ENCODE measurements at places on chromosomes 3 and 15.

DNA sequence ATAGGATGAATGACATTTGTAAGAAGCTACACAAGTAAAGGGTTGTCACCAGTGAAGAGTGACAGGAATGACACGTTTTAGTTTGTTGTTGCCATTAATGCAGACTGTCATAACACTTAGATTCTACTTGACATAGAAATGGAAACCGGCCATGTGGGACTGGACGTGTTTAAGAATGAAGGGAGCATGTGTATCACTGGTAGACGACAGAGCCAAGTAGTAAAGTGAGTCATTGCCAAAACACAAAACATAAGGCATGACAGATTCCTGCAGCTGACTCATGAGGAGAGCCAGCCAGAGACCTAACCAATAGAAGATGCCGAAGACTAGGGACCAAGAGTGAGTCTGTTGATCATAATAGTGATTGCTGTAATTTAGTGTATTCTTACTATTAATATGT is 106.2 kb upstream of the PLAAT1 start:
- H3K27ac ChIP-seq: no peak overlapping the region
- H3K4me3 ChIP-seq: no peak overlapping the region
- no peaks in the 10 kb centered on the region for H3K4me1 ChIP-seq
- DNase-seq: no peak

- H3K4me1 ChIP-seq: peaks cover 23% of the 10 kb centered on the region
- H3K27me3 ChIP-seq: no peaks in the 10 kb centered on the region
- peaks cover 29% of the 10 kb centered on the region for H3K36me3 ChIP-seq
- H3K4me3 ChIP-seq: no peak overlapping the region
- no peak for DNase-seq
Measured at GRCh38 chr15:92161039-92161670, 232.5 kb upstream of the ST8SIA2 start.

- H3K27me3 ChIP-seq: no peaks in the 10 kb centered on the region
- peak overlapping the region; percentile 86 for H3K27ac ChIP-seq
- H3K4me1 ChIP-seq: peaks cover 47% of the 10 kb centered on the region
- H3K36me3 ChIP-seq: peaks cover 8% of the 10 kb centered on the region
- DNase-seq: peak; percentile 80
Measured at GRCh38 chr3:50320853-50321335, 1.7 kb downstream of the HYAL2 start.

DNA sequence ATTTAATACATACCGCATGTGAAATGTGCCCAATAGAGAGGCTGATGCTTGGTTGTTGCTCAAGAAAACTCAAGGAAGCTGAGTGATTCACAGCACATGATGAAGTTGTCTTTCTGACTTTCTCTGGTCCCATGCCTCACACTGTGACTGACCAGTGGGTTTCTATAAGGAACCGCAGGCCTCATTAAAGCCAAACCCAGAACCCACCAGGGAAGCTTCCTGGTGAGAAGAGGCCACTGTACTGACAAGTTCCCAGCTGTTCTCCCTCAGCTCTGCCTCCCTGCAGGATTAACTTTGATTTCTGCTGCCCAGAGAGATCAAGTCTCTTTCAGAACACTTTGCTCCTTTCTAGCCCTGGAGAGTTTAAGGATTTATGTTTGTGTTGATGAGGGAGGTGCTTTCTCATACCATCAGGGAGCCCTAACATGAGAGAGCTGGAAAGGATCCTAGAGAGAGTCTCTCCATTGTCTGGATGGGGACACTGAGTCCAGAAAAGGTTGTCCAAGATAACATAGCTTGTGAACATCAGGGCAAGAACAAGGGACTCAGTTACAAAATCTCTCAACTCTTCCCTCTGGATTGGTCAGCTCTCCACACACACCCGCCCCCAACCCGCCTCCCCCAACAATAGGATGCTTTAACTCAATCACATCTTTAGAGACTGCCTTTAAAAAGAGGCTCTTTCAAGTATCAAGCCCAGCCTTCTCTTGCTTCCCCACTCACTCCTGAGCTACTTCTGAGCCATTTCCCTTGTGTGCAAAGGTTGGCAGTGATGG is 303.2 kb upstream of the TLE3 start:
- no peak overlapping the region for H3K4me3 ChIP-seq
- H3K27me3 ChIP-seq: peaks cover 74% of the 10 kb centered on the region
- H3K36me3 ChIP-seq: no peaks in the 10 kb centered on the region
- H3K27ac ChIP-seq: no peak overlapping the region
